Stimulated activated naive CD4-positive, alpha-beta T cell treated with Interleukin-2 at 50 U/mL for 16 hours (primary cell): ENCODE measurements at places on chromosomes 4 and X.

- no peak for DNase-seq
These were observed 56.4 kb upstream of the GPR78 start for GRCh38 chr4:8523766-8524165.

DNA sequence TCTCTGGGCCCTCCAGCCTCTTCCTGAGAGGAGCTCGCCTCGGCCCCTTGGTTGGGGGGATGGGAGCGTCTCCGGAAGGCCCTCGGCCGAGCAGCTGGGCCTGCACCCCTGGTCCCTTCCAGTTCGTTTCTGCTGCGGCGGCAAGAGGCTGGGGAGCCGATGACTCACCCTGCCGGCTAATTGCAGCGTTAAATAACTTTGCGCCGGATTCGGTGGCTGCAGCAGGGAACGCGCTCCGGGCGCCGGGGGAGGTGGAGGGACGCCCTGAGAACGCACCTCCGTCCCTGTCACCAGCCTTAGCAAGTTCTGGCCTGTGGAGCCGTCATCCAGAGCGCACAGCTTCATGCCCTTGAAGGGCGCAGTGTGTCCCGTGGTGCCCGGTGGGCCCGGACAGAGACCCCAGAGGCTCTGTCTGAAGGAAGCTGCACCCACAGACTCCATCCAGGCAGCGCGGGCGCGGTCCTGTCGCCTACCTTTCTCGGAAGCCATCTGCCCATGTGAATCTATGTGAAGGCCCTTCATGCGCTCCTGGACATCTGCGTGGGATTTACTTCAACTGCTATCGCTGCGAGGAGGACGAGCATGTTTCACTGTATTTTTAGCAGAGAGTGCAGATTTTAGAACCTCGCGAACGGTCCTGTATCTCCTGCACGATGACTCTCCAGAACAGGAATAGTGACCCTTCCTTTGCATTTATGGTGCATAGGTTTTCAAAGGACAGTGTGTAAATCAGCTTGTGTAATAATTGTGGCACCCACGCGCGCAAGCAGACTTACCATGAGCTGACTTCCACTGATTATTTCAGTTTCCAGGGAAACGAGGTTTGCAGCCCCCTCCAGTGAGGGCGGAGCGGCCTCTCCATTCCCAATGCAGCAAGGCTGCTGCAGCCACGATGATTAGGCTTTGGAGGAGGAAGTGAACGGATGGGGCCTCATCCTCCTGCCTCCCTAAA, 1.7 kb upstream of the TMEM271 start:
- no peak for DNase-seq

DNA sequence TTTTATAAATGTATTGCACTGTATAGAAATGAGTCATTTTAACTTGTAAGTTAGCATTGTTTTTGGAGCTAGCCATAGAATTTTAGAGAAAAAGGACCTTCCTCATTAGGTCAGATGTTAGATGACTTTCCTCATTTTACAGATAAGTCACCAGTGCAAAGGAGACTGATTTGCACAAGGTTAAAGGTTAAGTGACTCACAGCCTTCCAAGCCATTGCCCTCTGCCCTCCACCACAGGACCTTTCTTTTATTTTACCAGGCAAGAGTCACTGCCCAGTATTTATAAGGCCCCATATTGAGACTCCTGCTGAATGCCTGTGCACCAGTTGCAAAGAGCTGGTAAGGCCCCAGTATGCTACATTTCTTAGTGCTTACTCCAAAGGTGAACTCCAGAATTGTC, 4.2 kb upstream of the ABCG2 start:
- DNase-seq, result no peak

DNA sequence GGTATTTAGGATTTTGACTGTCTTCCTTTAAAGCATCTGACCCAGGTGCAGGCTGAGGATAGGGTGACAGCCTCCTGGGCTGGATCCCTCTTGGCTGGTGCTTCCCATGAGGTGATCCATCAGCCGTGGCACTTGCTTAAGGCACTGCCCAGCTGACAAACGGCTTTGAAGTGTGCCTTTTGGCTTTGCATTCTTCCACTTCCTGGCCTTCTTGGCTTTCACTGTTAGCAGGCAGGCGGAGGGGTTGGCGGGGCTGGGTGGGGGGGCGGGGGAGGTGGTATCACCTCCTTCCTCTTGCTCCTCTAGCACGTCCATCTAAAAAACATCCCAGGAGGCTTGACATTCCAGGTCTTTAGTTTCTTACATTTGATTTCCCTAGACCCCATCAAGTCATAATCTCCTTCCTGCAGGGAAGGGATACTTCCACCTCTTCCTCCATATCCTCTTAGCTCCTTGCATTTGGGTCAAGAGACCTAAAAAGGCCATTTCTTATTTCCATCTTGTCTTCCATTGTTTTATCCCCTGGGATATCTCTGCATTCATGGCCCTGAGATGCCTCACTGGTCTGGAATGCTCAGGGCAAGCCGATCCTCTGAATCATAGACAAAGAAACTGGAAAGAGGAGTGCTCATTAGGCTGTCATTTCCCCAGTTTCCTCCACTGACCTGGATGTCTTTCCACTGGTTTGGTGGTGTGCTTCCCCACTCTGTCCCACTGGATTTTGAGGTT, 11.3 kb upstream of the APLN start:
- DNase-seq, result no peak

GRCh38 chr4:2287594-2287915, 25.6 kb upstream of the MXD4 start:
- DNase-seq, result no peak

DNA sequence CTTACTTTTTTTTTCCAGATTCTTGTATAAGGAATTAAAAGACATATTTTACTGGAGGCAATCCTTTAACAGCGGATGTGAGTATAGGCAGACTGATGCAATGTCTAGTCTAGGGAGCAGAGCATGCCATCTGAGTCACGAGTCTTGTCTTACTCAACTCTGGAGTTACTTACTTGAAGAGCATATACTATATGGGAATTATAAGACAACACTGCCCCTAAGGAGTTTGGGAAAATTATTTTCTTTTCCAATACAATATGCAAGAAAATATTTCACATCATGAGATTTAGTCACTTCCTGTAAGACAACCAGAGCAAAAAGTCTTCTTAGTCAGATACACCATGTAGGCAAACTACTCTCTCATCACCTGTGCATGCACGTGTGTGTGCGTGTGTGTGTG, 537.3 kb upstream of the FTHL17 start:
- DNase-seq, result no peak

GRCh38 chrX:83529950-83530349, 21.9 kb downstream of the POU3F4 start:
- no peak for DNase-seq

GRCh38 chr4:75922588-75922987, 18.2 kb downstream of the NAAA start:
- no peak for DNase-seq

DNA sequence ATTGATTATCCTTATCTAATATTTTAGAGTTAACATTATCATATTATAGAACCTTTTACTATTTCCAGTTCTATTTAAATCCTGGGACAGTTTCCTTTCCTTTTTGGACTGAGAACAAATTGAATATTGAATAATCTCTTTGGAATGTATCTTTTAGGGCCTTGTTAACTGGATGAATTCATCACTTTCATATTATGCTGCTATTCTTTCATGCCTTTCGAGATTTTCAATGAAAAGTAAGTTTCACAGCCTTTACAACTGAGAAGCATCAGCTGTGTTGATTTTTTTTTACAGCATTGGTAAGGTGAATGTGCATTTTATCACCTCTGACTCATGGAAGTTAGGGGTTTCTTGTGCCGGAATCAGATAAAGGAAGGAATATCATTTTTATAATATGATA, 39.6 kb downstream of the PDLIM5 start:
- no peak for DNase-seq

DNA sequence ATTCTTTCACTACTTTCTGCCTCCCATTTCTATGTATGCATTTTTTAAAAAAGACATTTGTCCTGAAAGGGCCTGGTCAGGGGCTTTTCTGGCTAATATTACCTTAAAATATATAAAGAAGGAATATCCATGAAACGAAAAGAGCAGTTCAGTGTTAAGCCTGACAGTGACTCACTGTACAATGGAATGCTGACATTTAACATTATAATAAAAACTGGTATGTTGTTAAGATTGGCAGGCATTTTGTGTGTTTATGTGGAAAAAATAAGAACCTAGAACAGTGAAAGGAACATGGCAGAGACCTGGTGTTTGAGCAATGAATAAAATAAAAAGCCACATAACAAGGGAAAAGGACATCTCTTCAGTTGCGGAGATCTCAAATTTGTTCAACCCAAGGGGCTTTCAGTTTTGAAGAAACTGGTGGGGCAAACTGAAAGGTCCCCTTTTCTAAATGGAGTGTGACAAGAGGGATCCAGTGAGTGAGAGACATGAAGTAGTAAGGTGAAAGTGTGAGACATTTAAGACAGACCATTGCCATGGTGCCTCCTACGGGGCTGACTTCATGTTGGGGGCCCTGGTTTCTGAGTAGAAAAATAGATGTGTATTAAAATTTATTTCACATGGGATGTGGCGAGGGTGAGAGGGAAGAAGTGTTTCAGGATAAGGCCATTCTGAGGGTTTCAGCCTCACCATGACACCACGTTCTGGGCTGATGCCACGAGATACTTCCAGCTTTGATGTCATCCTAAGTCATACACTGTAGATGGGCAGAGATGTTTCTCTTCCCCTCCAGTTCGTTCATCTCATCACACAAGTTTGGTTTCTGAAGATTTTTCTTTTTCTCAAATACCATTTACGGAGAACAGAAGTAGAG, 324.9 kb downstream of the PPP3CA start:
- no peak for DNase-seq

- no peak for DNase-seq
These were observed 190.1 kb downstream of the ZNF330 start for GRCh38 chr4:141410839-141411238.

DNA sequence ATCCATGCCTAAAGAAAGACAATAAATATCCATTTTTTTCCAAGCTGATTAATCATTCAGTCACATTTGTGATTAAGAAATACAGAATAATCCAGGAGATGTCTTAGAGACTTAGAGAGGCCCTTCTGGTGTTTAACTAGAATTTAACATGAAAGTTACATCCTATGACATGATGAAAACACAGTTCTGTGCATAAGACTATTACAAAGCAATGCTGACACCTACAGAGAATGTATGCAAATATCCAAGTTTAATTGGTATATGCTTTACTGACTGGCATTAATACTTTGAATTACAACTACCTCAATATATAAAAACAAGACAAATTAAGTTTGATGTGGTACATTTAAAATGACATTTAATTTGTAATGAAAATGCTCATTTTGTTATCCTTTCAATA, 17.8 kb upstream of the TLL1 start:
- no peak for DNase-seq

DNA sequence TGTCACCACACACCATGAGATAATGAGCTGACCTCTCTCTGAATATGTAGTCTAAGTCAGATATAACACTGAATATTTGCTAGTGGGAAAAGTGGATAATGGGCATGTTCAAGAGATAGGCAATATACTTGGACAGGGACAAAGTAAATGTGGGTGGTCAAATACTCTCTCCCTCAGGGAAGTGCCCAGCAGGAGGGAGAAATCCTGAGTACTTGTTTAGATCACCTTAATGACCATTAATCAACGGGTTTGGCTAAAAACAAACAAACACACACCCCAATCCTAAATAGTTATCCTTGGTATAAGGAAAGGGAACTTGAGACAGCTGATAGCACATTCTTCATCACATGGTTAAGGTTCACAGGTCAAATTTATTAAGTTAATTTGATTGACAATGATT, 933.5 kb downstream of the C4orf33 start:
- no peak for DNase-seq

DNA sequence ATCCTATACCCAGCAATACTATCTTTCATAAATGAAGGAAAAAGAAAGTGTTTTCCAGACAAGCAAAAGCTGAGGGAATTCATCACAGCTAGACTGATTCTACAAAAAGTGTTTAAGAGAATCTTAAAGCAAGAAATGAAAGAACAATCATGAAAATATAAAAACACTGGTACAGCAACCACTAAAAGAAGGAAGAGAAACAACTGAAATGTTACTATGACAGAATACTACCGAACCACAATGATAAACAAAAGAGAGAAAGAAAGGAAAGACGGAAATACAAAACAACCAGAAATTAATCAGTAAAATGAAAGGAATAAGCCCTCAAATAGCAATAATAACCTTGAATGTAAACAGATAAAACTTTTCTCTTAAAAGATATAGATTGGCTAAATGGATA, 110.8 kb upstream of the AFF2 start:
- no peak for DNase-seq

GRCh38 chr4:99614491-99614890, 39.9 kb downstream of the MTTP start:
- no peak for DNase-seq

- DNase-seq, result no peak
These were observed 128.2 kb downstream of the CBR4 start for GRCh38 chr4:168881781-168882420.

DNA sequence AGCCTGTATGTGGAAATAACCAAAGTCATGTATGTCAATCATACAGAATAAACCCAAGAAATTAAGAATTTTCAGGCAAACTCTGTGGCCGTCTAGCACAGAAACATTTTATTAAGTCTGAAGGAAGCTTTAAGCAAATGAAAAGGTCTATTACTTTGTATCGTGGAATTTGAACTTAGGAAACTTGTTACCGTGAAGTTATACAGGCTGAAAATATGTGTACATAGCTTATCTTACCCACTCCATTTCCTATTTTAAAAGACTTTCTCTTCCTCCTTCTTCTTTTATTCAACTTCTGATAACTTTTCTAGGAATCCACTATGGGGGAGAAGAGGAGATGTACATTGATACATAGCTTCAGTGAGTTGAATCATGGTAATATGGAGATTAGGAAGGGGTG, 108.3 kb downstream of the AGTR2 start:
- no peak for DNase-seq

GRCh38 chr4:26021417-26022345, 107.7 kb downstream of the SMIM20 start:
- DNase-seq, result no peak

- DNase-seq, result no peak
These were observed 9.6 kb upstream of the MAP7D3 start for GRCh38 chrX:136260776-136261175.

DNA sequence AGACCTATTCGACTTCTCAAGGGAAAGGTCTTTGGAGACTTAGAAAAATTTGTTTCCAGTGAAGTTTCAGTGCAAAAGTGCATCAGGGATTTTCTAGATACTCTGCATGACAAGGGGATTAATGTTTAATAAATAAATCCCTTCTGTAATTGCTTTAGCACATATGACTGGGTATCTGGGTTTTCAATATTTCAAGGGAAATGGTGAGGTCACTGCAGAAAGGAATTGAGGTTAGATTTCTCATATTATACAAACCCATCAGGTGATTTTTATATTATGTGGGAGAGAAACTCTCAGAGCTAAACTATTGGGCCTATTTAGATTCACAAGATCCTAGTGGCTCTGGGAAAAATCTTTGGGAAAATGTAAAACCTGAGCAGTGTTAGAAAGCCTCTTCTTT, 48.3 kb upstream of the SLC4A4 start:
- no peak for DNase-seq

GRCh38 chrX:39605183-39605582, 492.6 kb downstream of the BCOR start:
- DNase-seq, result no peak

- DNase-seq, result no peak
These were observed 27.5 kb downstream of the SULT1E1 start for GRCh38 chr4:69832326-69833030.
